ENCODE measurements at places on chromosomes 13 and 19. TPM values are rescaled to one million over a fixed set of nuclear protein-coding genes. Genes with fewer than 3 reads are reported as not detected.

- H3K4me3 ChIP-seq = no peak overlapping the region
- no peaks in the 10 kb centered on the region for H3K36me3 ChIP-seq
- H3K27ac ChIP-seq = no peak overlapping the region
- DNase-seq = no peak
- no peaks in the 10 kb centered on the region for H3K27me3 ChIP-seq
- H3K4me1 ChIP-seq = no peaks in the 10 kb centered on the region
Measured at GRCh38 chr19:16025108-16026101, 50.9 kb upstream of the TPM4 start.

The TUBB4A gene
- total RNA-seq = 8.9 TPM

GRCh38 chr13:44431150-44431549, 57.5 kb downstream of the SERP2 start:
- no peak for DNase-seq
- peaks cover 8% of the 10 kb centered on the region for H3K4me1 ChIP-seq
- H3K27me3 ChIP-seq = peaks cover 7% of the 10 kb centered on the region

DNA sequence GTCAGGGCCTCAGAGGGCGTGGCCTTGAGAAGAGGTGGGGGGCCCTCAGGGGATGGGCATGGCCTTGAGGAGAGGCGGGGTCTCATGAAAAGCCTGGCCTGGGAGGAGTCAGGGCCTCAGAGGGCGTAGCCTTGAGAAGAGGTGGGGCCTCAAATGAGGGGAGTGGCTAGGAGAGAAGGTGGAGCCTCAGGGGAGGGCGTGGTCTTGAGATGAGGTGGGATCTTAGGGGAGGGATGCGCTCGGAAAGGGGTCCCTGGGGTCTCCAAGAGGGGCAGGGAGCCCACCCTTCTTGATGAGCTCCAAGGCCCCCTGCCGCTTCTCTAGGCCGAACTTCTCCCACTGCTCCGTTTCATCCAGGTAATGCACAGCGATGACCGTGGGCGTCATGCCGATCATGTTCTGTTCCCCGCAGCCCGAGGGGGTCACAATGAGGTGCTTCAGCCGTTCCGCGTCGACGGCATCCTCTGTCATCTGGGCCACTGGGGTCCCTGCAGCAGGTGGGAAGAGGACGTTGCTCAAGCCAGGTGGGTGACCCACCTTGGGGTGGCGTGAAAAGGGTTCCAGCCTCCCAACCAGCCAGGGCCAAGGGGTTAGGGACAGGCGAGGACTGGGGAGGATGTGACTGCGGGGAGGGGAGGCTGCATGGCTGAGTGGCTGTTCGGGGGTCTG, 24.3 kb upstream of the TNFSF14 start:
- no peaks in the 10 kb centered on the region for H3K4me1 ChIP-seq
- no peak overlapping the region for H3K4me3 ChIP-seq
- DNase-seq = no peak
- H3K27me3 ChIP-seq = no peaks in the 10 kb centered on the region
